Fibroblast of mammary gland (primary cell): ENCODE measurements at places on chromosomes 6 and 20.

DNA sequence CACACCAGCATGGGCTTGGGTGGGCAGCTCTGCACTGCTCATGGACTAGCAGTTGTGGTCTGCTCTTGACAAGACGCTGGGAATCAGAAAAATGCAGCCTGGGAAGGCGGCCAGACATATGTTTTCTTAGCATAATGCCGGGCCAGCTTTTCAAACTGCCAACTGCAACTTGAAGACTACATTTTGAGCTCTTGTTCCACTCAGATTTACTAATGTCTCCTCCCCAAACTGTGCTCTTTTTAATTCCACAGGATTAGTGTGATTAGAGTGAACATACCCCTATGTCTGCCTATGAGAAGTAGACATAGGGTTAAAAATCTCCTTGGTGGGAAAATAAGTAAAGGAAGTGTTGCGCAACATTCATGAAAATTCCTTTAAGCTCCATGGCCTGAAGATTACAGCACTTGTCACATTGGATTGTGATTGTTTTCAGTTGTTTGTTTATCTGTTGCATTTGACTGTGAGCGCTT lies 5.3 kb upstream of the FNDC1 start:
- DNase-seq = peak; percentile 49

DNA sequence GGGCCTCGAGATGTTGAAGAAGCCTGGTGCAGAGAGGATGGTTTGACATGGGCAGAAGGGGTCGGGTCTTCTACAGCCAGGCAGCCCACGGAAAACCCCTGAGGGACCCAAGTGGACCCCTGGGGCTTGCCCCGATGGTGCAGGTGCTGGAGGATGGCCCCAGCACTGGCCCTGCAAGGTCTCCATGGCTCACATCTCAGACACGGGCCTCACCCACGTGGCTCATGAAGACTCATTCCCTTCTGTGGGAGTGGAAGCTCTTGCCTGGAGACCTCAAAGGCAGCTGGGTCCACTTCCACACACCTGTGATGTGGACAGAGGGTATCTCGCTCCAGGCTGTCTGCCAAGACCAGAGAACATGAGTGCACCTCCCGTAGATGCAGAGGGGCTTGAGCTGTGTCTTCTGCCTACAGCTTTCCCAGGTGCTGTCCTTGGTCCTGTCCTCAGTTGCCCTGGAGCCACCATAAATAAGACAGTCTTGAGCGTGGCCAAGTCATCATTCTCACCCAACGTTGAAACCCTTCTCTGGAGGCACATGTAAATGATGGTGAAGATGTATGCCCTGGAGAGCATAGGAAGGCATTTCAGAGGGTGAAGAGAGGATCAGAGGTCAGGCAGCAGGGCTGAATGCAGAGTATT lies 108.0 kb downstream of the SYNDIG1 start:
- DNase-seq = no peak

GRCh38 chr6:71681234-71681867 lies 205.0 kb upstream of the RIMS1 start:
- no peak for DNase-seq

- DNase-seq = peak; percentile 90
Measured at GRCh38 chr6:149129371-149130077, 188.0 kb upstream of the TAB2 start.

DNA sequence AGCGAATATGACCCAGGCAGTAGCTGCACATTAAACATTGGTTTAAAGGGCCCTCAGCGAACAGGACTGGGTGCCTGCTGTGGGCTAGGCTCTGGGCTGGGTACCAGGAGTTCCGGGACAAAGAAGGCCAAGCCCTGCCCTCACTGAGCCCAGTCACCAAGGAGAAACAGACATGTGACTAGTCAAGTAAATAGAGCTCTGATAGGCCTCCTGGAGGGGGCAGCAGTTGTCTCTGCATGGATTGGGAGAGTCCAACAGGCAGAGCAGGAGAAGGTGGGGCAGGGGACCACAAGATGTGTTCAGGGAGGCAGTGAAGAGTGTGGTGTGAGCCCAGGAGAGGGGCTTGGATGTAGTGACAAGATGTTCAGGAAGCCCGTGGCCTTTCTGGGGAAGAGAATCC lies 3.1 kb downstream of the HM13 start:
- peak; percentile 82 for DNase-seq

DNA sequence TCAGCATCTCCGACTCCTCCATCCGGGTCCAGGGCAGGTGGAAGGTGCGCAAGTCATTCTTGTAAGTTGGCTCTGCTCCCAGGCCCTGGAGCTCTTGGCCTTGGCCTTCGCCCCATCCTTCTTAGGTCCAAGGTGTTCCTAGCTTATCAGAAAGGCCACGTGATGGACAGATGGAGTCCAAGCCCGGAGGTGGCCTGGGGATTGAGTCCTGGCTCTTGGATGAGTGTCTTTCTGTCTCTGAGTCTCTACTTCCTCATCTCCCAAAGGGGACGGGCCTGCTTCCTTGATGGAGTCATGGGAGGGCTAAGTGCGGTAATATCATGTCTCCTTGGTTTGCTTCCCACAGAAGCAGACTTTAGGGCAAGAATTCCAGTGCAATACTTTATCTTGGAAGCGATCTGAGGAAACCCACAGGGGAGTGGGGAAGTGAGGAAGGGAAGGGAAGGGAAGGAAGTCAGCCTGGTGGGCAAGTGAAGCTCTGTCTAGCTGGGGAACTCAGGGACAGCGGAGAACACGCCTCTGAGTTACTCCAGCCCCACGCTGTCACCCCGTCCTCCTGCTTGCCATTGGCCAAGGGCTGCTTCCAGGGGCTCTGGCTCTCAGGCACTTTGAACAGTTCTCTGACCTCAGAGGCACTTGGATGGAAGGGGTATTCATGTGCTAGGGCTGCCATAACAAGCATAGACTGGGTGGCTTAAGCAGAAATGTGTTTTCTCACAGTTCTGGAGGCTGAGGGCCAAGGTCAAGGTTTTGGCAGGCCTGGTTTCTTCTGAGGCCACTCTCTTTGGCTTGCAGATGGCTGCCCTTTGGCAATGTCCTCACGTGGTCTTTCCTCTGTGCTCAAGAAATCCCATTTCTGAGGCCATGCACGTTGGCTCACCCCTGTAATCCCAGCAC lies 4.8 kb downstream of the LBP start:
- no peak for DNase-seq

GRCh38 chr6:2843138-2843740 lies 1.6 kb upstream of the SERPINB1 start:
- no peak for DNase-seq

- peak; percentile 31 for DNase-seq
Measured at GRCh38 chr6:107607116-107607515, 117.2 kb downstream of the SOBP start.

- DNase-seq = no peak
Measured at GRCh38 chr6:135251498-135252441, 70.7 kb downstream of the MYB start.

GRCh38 chr20:58839991-58840747 lies 10.5 kb downstream of the GNAS-AS1 start:
- no peak for DNase-seq

DNA sequence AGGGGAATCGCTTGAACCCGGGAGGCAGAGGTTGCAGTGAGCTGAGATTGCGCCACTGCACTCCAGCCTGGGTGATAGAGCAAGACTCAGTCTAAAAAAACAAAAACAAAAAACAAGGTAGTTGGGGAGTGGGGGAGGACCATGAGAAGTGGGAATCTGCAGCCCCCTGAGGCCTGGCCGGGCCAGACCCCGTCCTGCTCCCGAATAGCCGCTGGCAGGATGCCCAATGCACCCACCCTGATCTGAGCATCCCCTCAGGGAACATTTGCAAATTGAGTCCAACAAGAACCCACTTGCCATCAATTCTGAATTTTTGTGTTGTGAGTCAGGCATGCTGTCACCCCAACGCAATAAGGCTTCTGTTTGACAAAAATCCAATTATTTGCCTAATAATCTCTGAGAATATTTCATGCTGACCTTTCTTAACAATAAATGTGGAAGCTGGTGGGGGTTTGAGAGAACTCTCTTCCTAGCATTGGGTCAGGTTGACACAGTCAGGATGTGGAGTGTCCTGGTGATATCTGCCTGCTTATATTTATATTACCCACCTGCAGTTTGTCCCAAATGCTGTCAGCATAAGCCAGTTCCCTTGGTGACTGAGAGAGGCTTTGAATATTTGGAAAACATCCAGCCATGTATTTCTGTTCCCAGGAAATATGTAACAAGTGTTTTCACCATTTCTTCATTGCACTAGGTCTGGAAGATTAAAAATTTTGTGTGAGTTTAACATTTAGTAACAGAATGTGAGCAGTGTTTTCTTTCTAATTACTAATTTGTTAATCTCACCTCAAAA lies 28.4 kb upstream of the FRMD1 start:
- no peak for DNase-seq

- peak; percentile 21 for DNase-seq
Measured at GRCh38 chr6:148242180-148242579, 100.5 kb upstream of the SASH1 start.

- DNase-seq = no peak
Measured at GRCh38 chr6:47302043-47302442, 7.7 kb downstream of the TNFRSF21 start.
